Skin of body (tissue), 3 donors: ENCODE measurements at places on chromosomes 7 and 10.

- peak; percentile 57 for DNase-seq
These were observed 119.6 kb downstream of the TES start for GRCh38 chr7:116329686-116330503.

DNA sequence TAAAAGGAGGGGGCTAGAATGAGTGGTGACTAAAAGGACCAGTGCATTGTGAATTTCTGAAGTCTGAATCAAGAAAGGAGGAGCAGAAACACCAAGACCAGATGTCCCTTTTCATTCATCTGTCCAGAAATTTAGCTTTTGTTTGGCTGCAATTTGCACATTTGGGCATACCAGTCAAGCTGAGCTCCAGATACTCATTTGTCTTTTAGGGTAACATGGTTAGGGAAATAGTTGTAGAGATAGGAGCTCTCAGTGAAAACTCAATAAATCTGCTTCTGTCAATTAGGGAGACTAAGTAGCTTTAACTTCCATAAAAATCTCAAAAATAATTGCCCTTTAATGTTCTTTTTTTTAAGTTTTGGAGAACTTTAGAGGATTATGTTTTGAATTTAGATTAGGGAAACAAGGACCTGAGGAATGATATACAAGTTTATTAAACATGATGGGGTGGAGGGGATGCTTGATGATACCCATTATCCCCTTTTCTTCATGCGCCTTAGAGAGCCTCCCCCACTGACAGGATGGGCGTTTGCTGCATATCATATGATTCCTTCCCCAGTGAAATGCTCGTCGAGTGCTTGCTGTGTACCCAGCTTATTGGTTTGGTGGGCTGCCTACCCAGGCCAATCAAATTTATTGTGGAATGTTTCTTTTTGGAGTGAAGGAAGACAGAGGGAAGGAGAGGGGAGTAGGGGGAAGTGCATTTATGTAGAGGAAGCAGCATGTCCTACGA is 50.7 kb upstream of the RPA3 start:
- DNase-seq: no peak

GRCh38 chr7:131042269-131043160 is 285.2 kb upstream of the MKLN1 start:
- no peak for DNase-seq

DNA sequence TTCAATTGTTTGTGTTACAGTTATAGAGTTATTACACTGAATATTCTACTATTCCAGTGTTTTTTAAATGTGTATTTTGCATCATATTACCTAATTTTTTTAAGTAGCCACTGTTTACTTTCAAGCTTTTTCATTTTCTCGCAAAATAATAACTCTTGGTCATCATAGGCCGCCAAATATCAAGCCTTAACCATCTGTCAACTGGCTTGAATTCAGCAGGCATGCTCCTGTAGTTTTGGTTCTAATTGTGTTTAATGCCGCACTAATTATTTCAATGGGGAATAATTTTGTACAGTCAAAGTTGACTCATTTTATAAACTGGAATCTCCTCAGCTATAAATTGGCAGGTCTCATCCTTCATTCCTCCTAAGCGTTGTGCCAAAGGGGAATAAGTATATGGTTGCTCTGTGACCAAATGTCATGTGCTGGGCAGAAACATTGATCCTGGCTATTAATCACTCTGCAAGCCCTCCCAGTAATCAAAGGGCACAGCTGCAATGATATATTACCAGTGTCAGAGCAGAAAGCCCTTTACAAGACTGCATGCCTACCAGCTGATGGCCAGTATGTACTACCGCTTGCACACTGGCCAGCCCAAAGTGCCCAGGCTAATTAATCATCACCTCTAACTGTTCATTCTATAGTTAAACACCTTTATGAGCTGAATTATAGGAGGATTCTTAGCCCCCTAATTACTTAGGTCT is 74.8 kb downstream of the SKAP2 start:
- DNase-seq: no peak
